WTC11 (cell line): ENCODE measurements at places on chromosomes 7 and 10.

GRCh38 chr7:135960709-135961451, 16.3 kb downstream of the MTPN start:
- DNase-seq = no peak

DNA sequence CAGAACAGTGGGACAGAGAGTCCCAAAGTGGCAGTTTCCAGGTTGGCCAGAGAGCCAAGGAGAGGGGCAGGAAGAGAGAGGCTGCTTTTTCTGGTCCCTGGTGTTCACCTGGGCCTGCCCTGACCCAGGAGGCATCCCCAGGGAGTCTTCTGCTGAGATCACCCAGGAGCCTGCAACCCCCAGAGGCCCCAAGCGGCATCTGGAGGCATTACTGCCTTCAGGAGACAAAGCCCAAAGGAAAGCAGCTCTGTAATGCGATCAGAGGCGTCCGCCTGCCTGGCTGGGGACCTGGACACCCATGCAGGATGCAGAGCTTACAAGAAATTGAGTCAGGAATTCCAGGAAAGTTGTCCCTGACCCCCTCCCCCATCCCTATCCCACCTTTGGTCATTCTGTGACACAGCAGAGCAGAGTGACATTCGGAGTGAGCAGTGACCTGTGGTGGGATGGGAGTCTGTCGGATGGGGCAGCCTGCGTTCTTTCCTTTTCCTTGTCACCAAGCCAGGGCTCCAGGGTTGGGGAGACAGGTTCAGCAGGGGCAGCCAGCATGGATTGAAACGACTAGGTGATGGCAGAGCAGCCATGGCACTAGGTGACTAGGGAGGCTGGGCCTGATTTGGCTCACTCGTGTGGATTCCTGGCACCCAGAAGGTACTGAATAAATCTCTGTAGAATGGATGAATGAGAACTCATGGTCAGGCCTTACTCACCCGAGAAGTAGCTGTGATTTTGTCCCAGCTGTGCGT, 10.4 kb downstream of the UNC5B start:
- DNase-seq = peak; percentile 46

- no peak for DNase-seq
Observed at GRCh38 chr7:38007096-38007495, 86.7 kb downstream of the EPDR1 start.

- no peak for DNase-seq
Observed at GRCh38 chr7:64618785-64619456, 47.0 kb upstream of the ZNF107 start.

GRCh38 chr7:43583424-43584194, 701 bp downstream of the STK17A start:
- DNase-seq = peak; percentile 53

- DNase-seq = no peak
Observed at GRCh38 chr7:36289833-36290661, 99.6 kb upstream of the ANLN start.

DNA sequence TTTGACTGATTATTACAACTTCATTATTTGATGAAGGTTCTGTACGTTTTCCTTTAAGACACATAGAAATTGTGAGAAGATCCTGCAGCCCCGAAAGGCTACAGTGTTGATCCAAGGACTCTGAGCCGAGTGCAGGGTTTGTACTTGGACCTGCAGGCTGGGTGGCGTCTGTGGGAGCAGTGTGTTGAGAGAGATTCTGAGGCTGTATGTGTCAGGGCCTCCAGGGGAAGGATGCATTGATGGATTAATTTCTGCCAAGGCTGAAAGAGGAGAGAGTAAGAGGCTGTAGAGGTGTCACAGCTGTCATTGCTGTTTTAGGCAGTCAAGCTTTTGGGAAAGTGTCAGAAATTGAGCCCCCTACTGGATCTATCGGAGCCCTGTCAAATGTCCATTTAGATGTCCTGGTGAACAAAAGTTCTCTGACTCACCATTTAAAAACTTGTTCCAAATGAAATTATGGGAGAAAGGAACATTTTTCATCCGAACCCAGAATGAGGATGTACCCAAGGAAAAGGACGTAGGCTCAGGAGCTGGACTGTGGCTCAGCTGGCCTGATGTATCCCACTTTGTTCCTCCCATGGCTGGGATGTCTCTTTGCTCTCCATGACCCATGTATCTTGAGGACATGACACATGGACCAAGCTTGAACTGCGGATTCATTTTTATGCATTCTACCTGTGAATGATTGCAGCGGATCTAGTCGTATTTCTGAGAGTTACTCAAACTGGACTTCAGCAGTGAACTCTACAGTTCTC, 102.2 kb downstream of the TCF7L2 start:
- no peak for DNase-seq

DNA sequence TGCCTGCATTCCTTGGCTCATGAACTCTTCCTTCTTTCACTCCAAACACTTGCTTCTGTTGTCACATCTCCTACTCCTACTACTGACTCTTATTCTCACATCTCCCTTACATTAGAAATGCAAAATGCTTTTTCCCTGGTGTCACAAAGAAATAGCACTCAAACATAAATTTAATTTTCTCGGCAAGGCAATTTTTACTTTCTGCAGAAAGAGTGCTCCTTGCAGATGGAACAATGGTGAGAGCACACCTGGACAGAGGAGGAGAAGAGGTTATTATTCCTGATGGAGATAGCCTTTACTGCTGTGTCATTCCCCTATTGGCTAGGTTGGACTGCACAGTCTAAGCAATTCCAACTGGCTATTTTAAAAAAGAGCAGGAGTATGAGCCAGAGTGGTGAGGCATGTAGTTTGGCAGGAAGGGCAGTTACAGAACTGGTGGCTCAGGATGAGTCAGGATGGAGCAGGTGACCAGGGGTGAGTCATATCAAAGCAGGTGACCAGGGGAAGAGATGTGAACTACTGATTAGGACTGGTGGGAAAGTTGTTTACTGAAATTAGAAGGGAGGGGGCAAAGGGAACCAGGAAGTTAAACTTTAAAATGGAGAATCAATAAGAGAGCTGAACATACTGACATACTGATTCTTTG, 52.9 kb downstream of the CYP2C9 start:
- no peak for DNase-seq

GRCh38 chr7:138223402-138223879, 147.2 kb downstream of the AKR1D1 start:
- DNase-seq = no peak

DNA sequence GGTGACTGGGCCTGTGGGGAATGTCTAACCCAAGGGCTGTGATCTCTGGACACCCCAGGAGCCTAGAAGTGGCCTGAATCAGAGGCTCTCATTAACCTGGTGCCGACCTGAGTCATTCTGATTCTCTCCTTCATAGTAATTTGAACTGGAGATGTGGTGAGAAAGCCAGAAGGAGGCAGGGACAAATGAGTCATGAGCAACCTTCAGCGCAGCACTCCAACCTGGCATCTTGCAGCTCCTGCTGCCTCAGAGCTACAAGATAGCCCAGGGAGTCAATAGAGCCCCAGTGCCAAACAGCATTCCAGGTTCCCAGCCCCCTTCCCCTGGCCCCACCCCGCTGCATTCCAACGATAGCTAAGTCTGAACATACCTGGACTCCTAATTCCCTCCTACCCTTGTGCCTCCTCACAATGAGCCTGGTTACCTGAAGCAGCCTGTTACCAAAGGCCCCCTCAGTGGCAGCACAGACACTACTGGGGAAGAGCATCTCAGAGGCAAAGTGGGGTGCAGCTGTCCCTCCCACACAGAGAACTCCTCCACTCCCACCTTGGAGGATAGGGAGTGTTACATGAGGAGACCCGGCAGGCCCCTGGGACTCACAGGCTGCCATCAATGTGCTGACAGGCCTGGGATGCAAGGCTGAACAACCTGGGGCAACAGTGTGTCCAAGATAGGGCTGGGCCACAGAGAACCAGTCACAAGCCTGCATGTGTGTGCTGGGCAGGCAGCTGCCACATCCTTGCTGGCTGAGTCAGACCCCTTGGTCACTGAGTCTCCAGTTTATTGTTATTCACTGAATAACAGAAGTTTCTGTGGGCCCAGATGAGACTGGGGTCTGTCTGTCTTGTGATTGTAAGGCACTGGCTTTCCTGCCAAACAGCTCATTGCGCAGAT, 76.8 kb upstream of the LEP start:
- DNase-seq = peak; percentile 53

- no peak for DNase-seq
Observed at GRCh38 chr7:23434147-23434917, 36.0 kb downstream of the IGF2BP3 start.

GRCh38 chr7:5344342-5344741, 61.6 kb downstream of the SLC29A4 start:
- DNase-seq = no peak

DNA sequence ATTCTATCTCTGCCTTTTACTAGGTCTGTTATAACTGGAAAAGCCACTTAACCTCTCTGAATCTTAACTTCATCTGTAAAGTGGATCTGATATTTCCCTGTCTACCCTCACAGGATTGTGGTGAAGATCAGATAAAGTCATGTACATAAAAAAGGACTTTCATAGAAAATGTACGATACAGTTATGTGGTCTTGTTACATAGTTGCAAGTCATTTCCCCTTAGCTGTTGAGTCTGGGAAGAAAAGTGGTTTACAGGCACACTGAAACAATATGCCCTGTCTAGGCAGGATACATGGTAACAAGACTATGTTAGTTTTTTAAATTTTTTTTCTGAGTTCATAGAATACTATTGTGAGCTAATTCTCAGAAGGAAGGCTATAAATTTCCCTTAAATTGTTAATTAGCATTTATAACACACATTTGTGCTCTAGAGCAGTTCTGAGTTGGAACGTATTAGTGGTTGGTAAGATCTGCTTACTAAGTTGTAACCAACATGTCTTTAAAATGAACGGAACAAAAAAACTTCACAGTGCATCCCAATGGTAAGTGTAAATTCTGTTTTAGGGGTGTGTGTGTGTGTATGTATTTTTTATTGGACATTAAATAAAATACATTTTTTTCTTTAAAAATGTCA, 7.1 kb upstream of the GSTO1 start:
- no peak for DNase-seq

DNA sequence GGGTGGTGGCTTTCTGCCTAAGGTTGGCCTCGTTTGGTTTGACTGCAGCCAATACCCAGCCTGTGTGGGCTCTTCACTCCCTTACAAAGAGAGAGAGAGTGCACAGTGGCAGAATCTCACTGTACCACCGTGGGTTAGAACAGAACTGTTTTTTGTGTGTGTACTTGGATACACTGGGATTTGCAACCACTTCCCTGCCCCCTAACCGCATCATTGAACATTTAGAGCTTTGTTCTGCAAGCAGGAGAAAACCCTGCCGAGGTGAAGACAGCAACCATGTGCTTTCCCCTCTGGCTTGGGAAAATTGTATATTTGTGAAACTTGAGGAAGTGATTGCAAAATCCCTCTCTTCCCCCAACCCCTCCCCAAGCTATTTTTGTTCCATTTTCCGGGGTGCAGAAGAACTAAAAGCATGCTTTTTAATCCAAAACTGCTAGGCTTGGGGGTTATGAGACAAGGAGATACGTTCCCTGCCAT, 201.2 kb downstream of the TCF7L2 start:
- no peak for DNase-seq

DNA sequence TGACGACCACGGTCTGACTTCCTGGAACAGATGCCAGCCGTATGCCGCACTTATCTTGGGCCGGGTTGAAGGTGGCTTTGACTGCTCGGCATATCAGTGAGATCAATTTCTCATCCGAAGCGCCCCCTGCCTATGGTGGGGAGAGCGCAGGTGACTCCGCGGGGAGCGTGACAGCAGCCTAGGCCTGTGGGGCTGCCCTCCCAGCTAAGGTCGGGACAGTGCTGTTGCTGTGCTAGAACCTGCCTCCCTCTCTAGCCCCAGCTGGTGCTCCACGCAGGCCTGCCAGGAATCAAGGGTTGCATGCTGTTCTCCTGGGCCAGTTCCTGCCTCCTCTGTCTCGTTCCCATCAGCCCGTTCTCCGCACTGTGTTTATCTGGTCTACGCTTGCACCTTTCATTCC, 49.8 kb downstream of the PODXL start:
- DNase-seq = peak; percentile 38

DNA sequence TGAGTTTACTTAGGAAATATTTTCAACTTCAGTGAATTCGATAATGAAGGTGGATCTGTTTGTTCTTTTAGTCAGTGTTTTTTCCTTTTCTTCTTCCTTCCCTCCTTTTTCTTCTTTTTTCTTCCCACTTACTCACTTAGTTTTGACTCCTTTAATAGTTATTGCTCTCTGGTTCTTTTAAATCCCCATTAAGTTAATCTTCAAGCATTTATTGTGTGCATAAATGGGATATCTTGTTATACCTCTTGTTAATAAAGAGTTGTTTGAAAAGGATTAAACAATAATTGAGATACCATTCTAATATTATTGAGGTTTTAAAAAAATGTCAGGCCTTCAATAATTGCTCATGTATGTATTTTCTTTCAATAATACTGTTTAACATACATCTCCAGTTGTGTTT, 19.5 kb downstream of the STAM start:
- DNase-seq = no peak

- no peak for DNase-seq
Observed at GRCh38 chr10:11326913-11327616, 284.4 kb downstream of the USP6NL start.

GRCh38 chr10:43570971-43571370, 3.4 kb downstream of the ZNF239 start:
- DNase-seq = no peak

GRCh38 chr10:49616421-49617101, 2.7 kb downstream of the CHAT start:
- peak; percentile 31 for DNase-seq

- DNase-seq = no peak
Observed at GRCh38 chr10:86955501-86956194, 1.8 kb downstream of the MMRN2 start.

- DNase-seq = no peak
Observed at GRCh38 chr10:92047215-92047614, 123.6 kb downstream of the BTAF1 start.

DNA sequence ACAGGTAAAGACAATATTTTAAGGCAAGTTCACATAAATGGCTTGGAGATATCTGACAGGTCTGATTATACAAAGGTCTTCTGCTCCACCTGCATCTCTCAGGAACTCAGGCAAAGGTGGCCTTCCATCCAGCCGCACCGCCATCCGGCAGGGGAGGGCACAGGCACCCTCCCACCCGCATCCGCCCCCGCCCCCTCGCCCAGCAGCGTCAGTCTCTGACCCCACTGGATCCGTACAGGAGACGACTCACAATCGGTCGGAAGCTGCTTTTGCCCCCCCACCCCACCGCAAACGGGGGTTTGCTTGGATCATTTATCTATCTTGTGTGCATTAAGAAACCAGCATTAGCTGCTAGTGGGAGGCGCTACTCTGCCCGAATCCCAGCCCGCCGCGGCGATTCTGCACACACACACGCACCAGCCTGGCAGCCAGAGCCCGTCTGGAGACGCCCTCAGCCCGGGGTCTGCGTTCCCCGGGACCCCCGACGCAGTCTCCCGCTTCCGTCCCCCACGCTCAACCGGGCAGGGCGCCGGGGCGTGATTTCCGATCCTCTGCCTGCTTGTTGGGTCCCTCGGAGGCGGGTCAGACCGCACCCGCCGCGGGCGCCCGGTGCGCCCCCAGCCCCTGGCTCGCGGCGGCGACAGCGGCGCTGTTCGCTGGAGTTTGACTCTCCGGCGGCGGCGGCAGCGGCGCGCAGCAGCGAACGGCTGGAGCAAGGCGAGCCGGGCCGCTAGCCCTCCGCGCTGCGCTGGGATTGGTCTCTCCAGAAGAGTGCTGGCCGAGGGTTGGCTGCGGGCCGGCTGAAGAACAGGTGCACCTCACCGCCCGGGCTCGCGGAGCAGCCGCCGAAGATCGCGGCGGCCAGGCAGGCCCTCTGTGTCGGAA, 820 bp upstream of the NRG3 start:
- peak; percentile 89 for DNase-seq

- no peak for DNase-seq
Observed at GRCh38 chr7:2645274-2645868, 13.6 kb downstream of the TTYH3 start.
